ENCODE measurements at places on chromosomes 3 and 15.

- DNase-seq = no peak
These were observed 39.0 kb downstream of the PGPEP1L start for GRCh38 chr15:98968576-98968975.

DNA sequence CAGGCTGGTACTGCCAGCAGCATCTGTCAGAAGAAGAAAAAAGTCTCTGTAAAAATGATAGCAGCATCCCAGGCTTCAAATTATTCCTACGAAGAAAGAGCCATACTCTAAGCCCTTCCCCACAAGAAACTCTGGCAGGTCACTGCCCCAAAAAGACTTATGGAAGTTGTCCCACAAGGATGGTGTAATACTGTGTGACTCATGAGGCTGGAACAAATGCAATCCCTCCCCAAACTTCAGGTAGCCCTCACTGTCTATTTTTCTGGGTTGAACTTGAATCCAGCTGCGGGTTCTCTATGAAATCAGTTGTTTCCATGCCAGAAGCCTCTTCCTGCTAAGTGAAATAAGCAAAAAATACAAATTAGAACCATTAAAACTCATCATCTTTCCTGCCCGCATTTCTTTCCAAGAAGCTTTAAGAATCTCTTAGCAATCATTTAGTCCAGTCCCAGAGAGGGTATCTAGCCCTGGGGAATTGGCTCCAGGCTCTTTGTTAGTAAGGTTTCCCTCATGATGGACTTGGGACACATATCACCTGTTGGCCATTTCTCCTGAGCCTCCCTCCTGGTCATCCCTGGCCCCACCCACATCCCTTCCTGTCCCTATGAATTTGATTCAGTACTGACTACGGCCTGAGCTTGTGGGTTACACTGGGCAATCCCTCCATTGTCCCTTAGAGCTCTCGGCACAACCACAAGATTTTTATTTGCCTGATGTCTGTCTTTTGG lies 51.7 kb downstream of the FAM174B start:
- no peak for DNase-seq

GRCh38 chr3:128486681-128487537 lies 6.1 kb downstream of the GATA2 start:
- DNase-seq = no peak

- no peak for DNase-seq
These were observed 76.8 kb upstream of the SOX14 start for GRCh38 chr3:137687181-137687879.

DNA sequence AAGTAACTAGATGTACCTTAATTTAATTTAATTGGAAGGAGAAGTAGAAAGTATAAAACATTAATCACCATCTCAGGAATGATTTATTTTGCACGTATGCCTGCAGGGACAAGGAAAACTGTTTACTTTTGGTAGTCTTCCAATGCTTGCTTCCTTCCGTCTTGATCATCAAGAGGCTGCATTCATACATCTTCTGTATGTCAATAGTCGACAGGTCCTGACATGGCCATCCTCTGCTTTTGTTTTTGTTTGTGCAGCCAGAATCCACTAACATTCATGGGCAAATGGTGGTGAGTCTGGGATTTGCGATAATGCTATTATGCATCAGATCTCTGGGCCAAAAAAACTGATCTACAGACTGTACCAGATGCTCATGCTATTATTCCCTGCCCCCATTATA lies 56.6 kb upstream of the ZPLD1 start:
- DNase-seq = no peak

GRCh38 chr3:33071946-33072345 lies 25.0 kb downstream of the GLB1 start:
- DNase-seq = no peak

DNA sequence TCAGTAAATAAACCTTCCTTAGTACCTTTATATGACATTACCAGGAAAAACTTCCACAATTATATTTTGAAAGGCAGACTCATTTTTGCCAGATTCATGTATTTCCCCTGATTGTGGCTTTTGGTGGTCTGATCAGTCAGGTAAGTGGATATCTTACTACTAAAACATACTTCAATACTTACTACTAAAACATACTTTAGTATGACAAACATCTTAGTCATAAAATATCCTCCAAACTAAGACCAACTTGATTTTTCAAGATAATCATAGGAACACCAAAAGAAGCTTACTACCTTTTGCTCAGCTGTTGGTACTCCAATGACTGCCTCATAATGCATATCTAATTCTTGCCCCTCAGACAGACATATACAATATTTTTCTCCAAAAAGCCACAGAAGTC lies 9.3 kb downstream of the TJP1 start:
- DNase-seq = no peak
